ENCODE measurements at places on chromosomes 11 and 22.

GRCh38 chr22:19826619-19826950 lies 28.1 kb downstream of the GNB1L start:
- no peak for DNase-seq

DNA sequence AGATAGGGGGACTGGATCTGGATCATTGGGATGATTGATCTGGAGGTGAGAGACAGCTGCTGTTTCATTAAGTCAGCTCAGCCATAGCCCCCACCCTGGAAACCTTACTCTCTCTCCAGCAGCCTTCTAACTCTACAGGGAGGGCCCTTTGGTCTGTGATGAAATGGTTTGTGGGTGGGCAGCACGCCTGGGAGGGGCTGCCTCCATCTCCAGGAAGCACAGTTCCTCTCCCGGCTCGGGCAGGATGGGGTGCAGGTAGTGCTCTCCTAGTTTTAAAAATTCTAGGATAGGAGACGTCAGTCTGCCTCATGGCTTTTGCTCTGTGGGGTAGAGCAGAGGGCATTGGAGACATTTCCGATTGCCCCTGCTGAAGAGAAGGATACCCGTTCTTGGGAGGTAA lies 89.7 kb downstream of the CEP164 start:
- DNase-seq: no peak

DNA sequence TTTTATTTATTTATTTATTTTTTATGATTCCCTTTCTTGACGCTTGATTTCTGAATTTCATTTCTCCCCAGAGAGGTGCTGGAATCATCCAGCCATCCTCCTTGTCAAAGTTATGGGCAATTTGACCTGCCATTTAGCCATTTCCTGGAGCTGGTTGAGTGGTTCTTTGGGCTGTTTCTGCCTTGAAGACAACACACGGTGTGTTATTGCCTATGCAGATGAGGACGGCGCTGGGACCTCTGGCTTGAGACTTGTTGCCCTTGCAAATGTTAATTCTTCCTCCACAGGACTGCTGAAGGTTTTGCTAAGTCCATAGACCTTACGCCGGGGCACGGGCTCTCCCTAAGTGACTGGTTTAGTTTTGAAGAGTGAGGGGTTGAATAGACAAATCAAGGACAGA lies 147.9 kb upstream of the PLET1 start:
- no peak for DNase-seq

DNA sequence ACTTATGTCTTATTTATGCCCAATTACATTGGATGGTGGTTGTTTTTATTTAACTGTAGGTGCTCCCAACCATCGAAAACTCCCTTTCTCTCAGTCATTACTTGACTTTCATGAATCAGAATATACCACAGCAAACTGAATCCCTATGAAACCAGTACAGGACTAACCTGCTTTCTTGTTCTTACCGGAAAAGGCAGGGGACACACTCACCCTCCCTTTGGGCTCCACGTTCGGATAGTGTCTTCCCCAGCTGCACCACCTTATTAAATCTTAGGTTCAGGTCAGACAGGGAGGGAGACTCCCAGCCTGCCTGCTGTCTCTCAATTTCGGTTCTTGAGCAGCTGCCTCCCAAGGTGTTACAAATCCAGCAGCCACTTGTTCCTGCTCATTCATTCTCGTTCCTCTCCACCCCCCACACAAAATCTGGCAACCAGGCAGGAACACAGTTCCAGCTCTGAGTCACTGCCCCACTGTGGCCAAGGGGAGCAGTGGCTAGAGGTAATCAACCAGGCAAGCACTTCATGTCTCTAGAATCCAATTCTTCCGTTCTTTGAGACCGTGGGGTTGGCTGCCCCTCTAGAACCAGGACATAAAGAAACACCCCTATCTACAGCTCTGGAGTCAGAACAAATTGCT lies 133.0 kb downstream of the PLEKHA7 start:
- no peak for DNase-seq

- peak; percentile 79 for DNase-seq
Observed at GRCh38 chr22:40499209-40499623, 128.8 kb downstream of the SGSM3 start.

DNA sequence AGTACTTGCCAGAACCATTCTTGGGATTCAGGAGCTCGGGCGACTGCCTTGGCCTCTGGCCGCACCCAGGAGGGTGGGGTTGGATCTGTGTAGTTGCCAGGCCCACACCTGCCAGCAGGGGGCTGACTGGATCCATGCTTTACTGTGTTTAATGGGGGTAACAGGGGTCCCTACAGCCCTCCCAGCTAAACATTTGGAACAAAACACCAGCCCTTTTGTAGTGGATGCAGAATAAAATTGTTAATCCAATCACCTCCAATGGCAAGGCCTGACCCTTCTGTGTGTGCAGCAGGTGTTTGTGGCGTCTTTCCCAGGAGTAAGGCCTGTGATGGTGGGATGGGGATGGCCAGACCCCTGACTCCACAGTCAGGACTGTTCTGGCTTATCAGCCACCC lies 22.5 kb downstream of the SUN2 start:
- DNase-seq: no peak

- DNase-seq: no peak
Observed at GRCh38 chr11:99020352-99021225, at the start of gene CNTN5. TSS of gene CNTN5 (plus strand) at chr11:99020949.

GRCh38 chr11:122803716-122804115 lies 34.6 kb upstream of the CRTAM start:
- no peak for DNase-seq

GRCh38 chr11:32333320-32333991 lies 101.9 kb downstream of the WT1 start:
- DNase-seq: no peak

- no peak for DNase-seq
Observed at GRCh38 chr22:24303007-24303406, 32.4 kb downstream of the SPECC1L start.

- no peak for DNase-seq
Observed at GRCh38 chr11:130037058-130037457, 32.6 kb upstream of the APLP2 start.

GRCh38 chr11:130849215-130849568 lies 67.1 kb downstream of the SNX19 start:
- no peak for DNase-seq

DNA sequence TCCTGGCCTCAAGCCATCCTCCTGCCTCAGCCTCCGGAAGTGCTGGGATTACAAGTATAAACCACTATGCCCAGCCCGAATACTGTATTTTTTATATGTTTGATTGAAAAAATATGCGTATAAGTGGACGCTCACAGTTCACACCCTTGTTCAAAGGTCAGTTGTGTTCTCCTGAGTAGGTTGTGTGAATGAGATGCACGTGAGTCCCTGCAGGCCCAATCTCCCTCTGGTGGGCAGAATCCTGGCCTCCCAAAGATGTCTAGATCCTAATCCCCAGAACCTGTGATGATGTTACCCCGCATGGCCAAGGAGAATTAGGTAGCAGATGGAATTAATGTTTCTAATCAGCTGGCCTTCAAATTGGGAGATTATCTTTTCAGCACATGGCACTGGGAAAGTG lies 41.9 kb downstream of the CTTN start:
- DNase-seq: no peak

DNA sequence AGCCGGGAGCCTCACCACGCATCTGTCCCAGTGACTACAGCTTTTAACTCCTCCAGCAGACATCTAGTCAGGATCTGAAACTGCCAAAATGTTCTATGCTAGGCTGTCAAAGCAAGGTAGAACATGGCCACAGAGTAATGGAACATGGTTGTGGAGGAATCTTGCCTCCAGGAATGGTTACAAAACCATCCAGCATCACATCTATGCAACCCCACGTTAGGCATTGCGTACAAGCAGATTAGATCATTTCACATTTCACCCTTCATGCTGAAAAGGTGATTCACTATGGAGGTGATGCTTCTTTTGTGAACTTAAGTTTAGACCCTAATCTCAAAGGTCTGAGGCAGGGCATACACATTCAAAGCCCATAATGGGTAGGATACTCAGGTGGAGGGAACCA lies 103.0 kb downstream of the PARVA start:
- no peak for DNase-seq
